Forelimb muscle (tissue), 1 donor: ENCODE measurements at places on chromosomes 3 and 15. TPM values are rescaled to one million over a fixed set of nuclear protein-coding genes. Genes with fewer than 3 reads are reported as not detected.

DNA sequence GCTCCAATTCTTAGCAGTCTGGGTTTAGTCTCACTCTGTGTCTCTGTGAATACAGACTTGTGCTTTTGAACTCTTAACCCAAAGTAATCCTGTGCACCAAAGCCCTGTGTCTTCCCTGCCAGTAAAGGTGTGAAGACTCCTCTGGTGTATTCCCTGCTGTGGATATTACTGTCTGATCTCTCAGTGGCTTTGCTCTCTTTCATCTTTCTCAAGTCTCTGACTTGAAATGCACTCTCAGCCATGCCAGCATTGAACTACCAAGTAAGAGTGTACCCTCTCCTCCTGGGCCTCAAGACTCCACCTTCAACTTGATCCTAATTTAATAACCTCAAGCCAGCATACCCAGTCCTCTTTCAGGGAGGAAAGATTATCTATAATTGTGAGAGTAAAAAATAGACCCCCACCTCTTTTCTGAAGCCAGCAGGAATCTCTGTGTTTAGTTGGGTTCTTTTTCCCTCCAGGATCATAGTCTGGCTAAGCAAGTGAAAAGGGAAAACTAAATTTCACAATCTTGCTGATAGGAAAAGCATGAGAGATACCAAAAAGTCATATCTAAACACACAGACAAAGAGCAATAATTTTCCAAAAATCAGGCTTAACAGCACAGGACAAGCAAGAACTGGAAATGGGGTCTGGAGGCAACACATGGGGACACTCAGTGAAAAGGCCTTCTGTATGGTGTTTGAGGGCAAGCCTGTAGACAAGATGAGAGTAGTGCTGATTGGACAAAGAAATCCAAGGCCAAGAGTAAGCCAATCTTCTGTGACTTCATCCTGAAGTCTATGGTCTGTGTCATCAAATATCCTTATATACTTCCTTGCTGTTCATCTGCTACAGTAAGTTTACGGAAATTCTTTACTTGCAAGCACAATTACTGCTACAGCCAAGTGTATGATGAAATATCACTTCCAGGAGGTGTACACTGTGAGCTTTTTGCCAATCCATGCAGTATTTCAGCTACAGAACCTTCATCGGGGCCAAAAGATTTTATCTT lies 296.1 kb upstream of the TGFBR2 start:
- no peak for DNase-seq

DNA sequence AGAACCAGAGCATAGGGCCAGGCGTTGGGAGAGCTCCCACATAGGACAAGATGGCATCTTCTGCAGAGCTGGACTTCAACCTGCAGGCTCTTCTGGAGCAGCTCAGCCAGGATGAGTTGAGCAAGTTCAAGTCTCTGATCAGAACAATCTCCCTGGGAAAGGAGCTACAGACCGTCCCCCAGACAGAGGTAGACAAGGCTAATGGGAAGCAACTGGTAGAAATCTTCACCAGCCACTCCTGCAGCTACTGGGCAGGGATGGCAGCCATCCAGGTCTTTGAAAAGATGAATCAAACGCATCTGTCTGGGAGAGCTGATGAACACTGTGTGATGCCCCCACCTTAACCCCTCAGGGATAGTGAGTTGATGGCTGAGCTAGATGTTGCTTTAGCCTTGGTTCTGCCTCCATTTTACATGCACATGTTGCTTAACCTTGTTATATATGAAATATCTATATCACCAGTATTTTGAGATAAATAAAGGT lies at the start of gene PYDC2:
PYDC2 (plus strand) TSS at position 51 of the 483 bp plus-strand sequence; CDS start at position 51, 0 bp downstream.
- DNase-seq = no peak

- no peak for DNase-seq
Observed at GRCh38 chr3:175386630-175387029, 527.5 kb downstream of the NAALADL2 start.

DNA sequence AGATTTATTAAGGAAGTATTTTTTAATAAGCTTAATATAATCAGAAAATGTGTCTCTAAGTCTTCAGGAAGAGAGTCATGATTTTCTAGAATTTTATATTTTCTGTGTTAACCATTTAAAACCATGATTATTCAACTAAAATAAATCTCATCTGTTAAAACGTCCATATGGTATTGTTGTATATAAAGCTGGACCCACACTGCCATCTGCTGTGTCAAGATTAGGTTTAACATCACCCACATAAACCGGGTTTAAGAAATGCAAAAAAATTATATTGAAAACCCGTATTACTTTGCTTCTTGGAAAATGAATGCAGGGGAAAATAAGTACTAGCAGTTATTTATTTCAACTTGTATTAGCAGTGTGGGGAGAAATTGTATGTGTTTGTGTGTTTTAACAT lies 9.5 kb upstream of the CCDC66 start:
- DNase-seq = no peak

DNA sequence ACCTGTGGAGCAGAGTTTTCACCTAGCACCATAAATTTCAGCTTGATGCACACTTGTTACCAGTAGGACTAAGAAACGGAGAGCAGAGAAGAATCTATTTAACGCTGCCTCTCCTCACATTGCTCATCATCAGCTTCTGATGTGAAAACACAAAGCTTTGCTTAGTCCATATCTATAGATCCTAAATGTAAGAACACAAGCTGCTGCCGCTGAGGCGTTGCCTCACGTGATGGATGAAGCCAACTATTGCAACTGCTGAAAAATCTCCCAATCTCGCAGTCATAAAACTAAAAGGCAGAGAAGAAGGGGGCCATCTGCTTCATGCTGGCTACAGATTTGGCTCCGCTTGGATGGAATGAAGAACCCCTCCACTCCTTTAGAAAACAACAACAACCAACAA lies 42.7 kb downstream of the CADPS start:
- no peak for DNase-seq

Gene GCSAM
- polyA plus RNA-seq = 1.0 TPM

Gene SNRPN
- polyA plus RNA-seq = 211 TPM

Gene YEATS2
- polyA plus RNA-seq = 30.2 TPM
